ENCODE measurements at places on chromosomes 4 and X. TPM values are rescaled to one million over a fixed set of nuclear protein-coding genes. Genes with fewer than 3 reads are reported as not detected.

- no peaks in the 10 kb centered on the region for H3K4me1 ChIP-seq
- H3K36me3 ChIP-seq = no peaks in the 10 kb centered on the region
- no peak overlapping the region for H3K4me3 ChIP-seq
- H3K27me3 ChIP-seq = peaks cover 42% of the 10 kb centered on the region
Measured at GRCh38 chrX:149851864-149852263, 29.1 kb upstream of the MAGEA8 start.

DNA sequence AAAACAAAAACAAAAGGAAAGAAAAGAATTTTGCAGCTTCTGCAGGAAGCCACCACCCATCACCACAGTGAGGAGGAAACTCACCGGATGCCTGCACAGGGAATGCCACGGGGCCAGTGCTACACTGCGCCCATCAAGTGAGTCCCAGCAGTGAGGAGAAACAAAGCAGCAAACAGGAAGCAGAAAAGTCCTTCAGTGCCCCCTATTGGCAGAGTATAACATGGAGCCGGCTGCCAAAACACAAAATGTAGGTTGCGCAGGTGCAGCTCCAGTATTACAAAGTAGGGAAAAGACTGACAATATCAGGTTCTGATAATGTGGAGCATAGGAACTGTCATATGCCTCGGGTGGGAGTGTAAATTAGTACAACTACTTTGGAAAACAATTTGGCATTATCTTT is 23.3 kb upstream of the SCML2 start:
- peaks cover 23% of the 10 kb centered on the region for H3K27me3 ChIP-seq
- peak; percentile 29 for DNase-seq
- no peaks in the 10 kb centered on the region for H3K4me1 ChIP-seq
- H3K36me3 ChIP-seq = no peaks in the 10 kb centered on the region
- H3K4me3 ChIP-seq = no peak overlapping the region

GRCh38 chr4:138192113-138192512 is 50.0 kb downstream of the SLC7A11 start:
- H3K27me3 ChIP-seq = no peaks in the 10 kb centered on the region
- no peak for DNase-seq
- H3K36me3 ChIP-seq = peaks cover 28% of the 10 kb centered on the region
- peaks cover 21% of the 10 kb centered on the region for H3K4me1 ChIP-seq
- H3K27ac ChIP-seq = no peak overlapping the region
- H3K4me3 ChIP-seq = no peak overlapping the region

- H3K4me1 ChIP-seq = peaks cover 11% of the 10 kb centered on the region
- DNase-seq = no peak
Measured at GRCh38 chrX:2679534-2680485, 11.3 kb upstream of the CD99 start.

DNA sequence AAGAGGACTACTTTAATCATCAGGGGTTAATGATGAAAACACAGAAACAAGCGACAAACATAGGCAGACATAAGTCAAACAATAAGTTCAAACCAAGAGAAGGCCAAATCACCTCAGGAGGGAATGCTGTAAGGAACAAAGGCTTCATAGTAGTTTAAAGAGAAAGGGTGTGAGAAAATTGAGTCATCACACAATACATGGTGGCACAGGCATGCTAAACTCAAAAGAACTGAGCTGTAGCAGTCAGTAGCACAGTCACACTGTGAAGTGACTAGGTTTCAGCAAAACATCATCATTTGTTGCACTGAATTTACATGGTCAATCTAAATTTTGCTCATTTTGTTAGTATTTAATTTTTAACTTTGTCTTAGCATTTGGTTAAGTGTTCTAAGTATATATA is 24.2 kb downstream of the SMC1A start:
- H3K4me3 ChIP-seq = no peak overlapping the region
- H3K36me3 ChIP-seq = peaks cover 34% of the 10 kb centered on the region
- no peaks in the 10 kb centered on the region for H3K27me3 ChIP-seq
- H3K27ac ChIP-seq = no peak overlapping the region

- H3K4me1 ChIP-seq = no peaks in the 10 kb centered on the region
- H3K27me3 ChIP-seq = peaks cover 1% of the 10 kb centered on the region
- no peaks in the 10 kb centered on the region for H3K36me3 ChIP-seq
- DNase-seq = no peak
- no peak overlapping the region for H3K4me3 ChIP-seq
- H3K27ac ChIP-seq = no peak overlapping the region
Measured at GRCh38 chr4:16503421-16504100, 277.3 kb upstream of the TAPT1 start.

DNA sequence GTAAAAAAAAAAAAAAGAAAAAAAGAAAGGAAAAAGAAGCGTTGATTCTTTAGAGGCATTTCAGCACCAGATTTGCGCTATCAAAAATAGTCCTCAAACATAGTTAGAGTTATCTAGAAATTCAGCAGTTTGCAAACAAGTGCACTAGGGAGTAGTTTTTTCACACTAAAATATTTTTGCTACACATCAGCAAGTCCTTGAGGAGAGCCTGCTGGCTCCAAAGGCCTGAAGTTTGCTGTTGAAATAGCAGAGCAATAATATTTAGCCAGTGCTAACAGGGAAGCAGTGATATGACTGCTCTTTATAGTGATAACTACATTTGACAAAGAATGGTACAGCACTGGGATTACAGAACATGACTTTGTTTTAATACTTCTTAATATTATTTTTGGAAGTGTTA is 472.2 kb downstream of the PCDH7 start:
- no peaks in the 10 kb centered on the region for H3K36me3 ChIP-seq
- DNase-seq = no peak
- H3K27ac ChIP-seq = no peak overlapping the region

DNA sequence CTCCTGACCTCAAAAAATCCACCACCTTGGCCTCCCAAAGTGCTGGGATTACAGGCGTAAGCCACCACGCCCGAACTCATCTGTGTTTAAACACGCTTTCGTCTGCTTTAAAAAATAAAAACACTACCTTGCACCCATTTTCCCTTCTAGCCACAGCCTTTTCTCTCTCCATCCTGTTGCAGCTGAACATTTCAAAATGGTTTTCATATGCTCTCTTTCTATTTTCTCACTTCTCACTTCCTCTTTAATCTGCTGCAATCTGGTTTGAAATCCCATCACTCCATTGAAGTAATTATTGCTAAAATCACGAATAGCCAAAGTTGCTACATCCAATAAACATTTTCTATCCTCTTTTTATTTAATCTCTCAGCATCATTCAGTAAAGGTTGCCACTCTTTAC is 70.0 kb downstream of the DCHS2 start:
- DNase-seq = no peak
- peaks cover 18% of the 10 kb centered on the region for H3K27me3 ChIP-seq
- H3K4me1 ChIP-seq = peaks cover 1% of the 10 kb centered on the region
- H3K27ac ChIP-seq = no peak overlapping the region

- no peak for DNase-seq
- H3K4me1 ChIP-seq = peaks cover 10% of the 10 kb centered on the region
- no peaks in the 10 kb centered on the region for H3K36me3 ChIP-seq
- peaks cover 32% of the 10 kb centered on the region for H3K27me3 ChIP-seq
- no peak overlapping the region for H3K27ac ChIP-seq
Measured at GRCh38 chrX:72020788-72021187, 110.1 kb downstream of the NHSL2 start.

NDP gene
- total RNA-seq = 1.5 TPM

GRCh38 chr4:185219551-185220344 is 10.3 kb downstream of the SNX25 start:
- peaks cover 5% of the 10 kb centered on the region for H3K36me3 ChIP-seq
- DNase-seq = no peak
- H3K27me3 ChIP-seq = no peaks in the 10 kb centered on the region
- no peak overlapping the region for H3K27ac ChIP-seq

- peaks cover 5% of the 10 kb centered on the region for H3K36me3 ChIP-seq
- no peak for DNase-seq
- peaks cover 31% of the 10 kb centered on the region for H3K4me1 ChIP-seq
- no peak overlapping the region for H3K4me3 ChIP-seq
Measured at GRCh38 chrX:100658941-100659381, 15.0 kb downstream of the SRPX2 start.

GRCh38 chrX:123436512-123437136 is 252.5 kb downstream of the GRIA3 start:
- no peaks in the 10 kb centered on the region for H3K27me3 ChIP-seq
- no peaks in the 10 kb centered on the region for H3K36me3 ChIP-seq
- H3K4me1 ChIP-seq = peaks cover 8% of the 10 kb centered on the region
- no peak overlapping the region for H3K27ac ChIP-seq
- no peak for DNase-seq
- no peak overlapping the region for H3K4me3 ChIP-seq

PNPLA4 gene
- total RNA-seq = 14.8 TPM

- H3K36me3 ChIP-seq = no peaks in the 10 kb centered on the region
- DNase-seq = no peak
- no peak overlapping the region for H3K4me3 ChIP-seq
- no peaks in the 10 kb centered on the region for H3K4me1 ChIP-seq
- H3K27ac ChIP-seq = no peak overlapping the region
Measured at GRCh38 chr4:134126955-134127354, 74.6 kb downstream of the PABPC4L start.
